ENCODE measurements at places on chromosomes 11 and 22.
A peak's percentile ranks its signal among the peaks of the same experiment; 100 is the strongest.

DNA sequence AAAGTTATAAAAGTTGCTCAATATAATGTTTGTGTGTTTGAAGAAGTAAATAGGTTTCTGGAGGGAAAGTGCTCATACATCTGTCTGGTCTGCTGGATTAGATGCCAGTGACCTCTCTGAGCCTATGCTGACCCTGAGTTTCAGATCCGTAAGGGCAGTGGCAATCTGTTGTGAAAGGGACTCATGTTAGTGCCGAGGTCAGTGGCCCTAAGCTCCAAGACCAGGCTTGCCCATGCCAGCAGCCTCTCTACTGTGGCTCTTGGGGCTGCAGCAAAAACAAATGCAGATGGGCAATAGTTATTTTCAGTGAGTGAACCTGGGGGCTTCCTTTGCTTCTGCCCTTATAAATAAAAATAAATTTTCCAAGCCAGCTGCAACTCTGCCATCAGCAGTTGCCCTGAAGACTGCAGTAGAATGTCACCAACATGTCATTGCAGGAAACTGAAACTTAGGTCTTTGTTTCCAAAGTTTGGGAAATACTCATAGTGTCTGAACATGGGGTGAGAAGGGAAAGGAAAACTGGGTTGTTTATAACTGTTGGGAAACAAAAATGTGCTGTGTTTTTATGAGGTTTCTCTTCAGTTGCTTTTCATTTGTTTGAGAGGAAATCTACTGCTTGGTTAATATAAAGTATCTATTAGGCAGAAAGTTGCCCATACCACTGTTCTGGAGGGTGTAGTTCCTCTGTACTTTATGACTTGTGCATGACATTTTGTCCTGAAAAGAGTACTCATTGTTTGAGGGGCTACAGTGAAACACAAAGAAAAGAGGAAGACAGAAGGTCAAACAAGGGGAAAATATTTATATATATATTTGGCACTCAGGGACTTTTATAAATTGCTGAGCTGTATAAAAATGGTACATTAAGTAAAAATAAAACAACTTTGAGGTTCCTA, 9.5 kb upstream of the MS4A4E start:
- no peak for DNase-seq

DNA sequence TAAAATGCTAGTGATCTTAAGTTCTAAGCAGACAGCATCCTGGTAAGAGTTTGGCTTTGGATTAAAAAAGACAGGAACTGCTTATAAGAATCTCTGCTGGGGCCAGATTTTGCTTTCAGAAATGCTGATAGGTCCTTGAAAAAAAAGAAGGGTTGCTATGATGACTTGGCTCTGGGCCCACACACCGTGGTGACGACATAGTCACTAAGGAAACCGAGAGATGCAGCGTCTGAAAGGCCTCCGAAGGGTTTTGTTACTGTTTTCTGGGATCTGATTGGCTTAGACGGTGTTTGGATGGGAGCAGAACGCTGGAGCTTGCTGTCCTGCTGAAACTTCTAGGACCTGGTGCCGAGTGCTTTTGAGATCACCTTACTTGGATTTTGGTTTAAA, 8.4 kb downstream of the FAM118A start:
- DNase-seq: peak; percentile 72

- no peak for DNase-seq
Observed at GRCh38 chr22:47304191-47304831, 541.9 kb downstream of the TBC1D22A start.

DNA sequence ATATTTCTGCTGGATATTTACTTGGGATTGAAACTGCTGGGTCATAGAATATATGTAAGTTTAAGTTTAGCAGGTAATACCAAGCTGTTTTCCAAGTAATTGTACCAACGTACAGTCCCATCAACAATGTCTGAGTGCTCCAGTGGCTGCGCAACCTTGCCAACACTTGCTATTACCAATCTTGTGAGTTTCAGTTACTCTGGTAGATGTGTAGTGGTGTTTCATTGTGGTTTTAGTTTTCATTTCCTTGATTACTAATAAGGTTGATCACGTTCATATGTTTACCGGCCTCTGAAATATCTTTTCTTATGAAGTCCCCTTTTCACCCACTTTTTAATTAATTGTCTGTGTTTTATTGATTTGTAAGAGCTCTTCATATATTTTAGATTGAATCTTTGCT, 370.6 kb upstream of the CADM1 start:
- DNase-seq: no peak

- no peak for DNase-seq
Observed at GRCh38 chr22:42910221-42910942, 53.3 kb upstream of the ARFGAP3 start.

DNA sequence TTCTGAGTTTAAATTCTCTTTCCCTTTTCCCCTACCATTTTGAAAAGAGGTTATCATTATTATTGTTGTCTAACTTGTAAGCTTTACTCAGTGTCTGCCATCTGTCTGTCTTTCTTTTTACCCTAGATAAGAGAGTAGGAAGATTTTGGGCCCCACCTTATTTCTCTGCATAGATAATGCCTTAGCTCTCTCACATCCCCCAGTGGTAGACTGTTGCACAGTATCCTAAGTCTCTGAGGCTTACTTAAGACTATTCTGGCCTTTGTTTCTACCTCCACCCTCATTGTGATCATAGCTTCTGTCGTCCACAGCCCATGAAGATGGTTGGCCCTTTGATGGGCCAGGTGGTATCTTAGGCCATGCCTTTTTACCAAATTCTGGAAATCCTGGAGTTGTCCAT, 3.6 kb upstream of the OR51L1 start:
- no peak for DNase-seq

GRCh38 chr11:132211479-132211878, 841.1 kb downstream of the NTM start:
- DNase-seq: no peak

DNA sequence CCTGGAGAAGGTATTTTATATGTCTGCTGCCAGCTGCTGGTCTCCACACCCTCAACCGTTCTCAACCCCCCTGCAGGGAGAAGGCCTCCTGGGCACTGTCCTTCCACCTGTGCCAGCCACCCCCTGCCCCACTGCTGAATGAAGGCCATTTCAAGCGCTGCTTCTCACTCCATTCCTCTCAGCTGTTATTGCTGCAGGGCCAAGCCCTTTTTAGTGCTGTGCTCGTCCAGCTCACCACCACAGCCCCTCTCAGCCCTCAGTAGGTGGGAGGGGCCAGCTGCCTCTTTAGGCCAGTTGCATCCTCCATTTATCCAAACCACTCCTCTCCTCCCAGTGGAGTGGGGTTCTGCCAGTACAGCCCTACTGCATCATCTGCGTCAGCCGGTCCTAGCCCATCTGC, 1.8 kb upstream of the WBP2NL start:
- DNase-seq: no peak

DNA sequence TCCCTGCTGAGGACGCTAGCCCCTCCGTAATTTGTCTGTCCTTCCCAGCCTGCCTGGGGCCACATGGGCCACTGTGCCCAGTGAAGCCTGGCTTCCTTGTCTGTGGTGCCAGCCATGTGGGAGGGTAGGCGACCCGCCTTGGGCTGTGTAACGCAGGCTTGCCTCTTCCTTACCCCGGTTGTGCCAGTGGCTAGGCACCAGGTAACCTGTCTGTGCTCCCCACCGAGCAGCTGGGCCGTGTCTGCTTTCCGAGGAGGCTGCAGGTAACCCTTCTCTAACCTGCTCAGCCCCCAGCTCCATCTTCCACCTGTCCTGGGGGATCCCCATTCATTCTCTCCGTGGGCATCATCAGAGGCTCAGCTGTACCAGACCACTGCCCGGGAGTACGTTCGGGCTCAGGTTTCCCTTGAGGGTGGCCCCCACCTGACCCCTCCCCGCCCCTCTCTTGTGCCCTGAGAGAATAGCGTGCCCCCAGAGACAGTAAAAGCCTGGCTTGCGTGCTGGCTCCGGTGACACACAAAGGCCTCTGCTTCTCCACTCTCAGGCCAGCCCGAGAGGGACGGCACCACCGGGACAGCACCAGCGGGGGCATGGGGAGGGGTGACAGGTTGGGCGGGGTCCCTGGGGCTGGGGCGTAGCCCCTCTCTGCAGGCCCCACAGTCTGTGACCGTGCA, 79.1 kb downstream of the CDKN1C start:
- no peak for DNase-seq

DNA sequence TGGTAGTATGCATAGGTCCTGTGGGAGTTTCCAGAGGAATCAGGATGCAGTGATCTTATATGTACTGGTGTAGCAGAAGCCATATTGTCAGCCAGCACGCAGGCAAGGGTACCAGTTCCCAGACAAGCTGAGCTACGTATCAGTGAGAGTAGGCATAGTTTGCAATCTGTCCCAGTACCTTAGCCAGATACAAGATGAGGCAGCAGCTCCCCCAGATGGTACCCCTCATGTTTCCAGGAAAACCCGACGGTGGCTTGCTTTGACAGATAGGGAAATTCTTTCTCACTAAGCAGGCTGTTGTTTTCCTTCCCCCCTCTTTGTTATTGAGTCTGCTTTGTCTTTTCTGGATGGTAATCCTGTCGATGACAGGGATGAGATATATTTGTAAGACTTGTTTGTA, 109.7 kb upstream of the RRM1 start:
- DNase-seq: peak; percentile 79

GRCh38 chr11:61119055-61119454, 16.8 kb downstream of the CD5 start:
- DNase-seq: no peak

DNA sequence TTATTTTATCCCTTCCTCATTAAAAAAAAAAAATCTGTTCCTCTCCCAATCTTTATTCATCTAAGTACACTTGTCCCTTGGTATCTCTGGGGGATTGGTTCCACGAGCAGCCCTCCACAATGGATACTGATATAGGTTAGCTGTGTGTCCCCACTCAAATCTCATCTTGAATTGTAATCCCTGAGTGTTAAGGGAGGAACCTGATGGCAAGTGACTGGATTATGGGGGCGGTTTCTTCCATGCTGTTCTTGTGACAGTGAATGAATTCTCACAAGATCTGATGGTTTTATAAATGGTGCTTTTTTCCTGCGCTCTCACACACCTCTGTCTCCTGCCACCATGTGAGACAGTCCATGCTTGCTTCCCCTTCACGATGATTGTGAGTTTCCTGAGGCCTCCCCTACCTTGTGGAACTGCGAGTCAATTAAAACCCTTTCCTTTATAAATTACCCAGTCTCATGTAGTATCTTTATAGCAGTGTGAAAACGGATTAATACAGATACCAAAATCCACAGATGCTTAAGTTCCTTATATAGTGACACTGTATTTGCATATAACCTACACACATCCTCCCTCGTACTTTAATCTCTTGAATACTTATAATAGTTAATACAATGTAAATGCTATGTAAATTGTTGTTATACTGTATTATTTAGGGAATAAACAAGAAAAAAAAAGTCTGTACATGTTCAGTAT, 62.0 kb downstream of the PACS1 start:
- DNase-seq: no peak

DNA sequence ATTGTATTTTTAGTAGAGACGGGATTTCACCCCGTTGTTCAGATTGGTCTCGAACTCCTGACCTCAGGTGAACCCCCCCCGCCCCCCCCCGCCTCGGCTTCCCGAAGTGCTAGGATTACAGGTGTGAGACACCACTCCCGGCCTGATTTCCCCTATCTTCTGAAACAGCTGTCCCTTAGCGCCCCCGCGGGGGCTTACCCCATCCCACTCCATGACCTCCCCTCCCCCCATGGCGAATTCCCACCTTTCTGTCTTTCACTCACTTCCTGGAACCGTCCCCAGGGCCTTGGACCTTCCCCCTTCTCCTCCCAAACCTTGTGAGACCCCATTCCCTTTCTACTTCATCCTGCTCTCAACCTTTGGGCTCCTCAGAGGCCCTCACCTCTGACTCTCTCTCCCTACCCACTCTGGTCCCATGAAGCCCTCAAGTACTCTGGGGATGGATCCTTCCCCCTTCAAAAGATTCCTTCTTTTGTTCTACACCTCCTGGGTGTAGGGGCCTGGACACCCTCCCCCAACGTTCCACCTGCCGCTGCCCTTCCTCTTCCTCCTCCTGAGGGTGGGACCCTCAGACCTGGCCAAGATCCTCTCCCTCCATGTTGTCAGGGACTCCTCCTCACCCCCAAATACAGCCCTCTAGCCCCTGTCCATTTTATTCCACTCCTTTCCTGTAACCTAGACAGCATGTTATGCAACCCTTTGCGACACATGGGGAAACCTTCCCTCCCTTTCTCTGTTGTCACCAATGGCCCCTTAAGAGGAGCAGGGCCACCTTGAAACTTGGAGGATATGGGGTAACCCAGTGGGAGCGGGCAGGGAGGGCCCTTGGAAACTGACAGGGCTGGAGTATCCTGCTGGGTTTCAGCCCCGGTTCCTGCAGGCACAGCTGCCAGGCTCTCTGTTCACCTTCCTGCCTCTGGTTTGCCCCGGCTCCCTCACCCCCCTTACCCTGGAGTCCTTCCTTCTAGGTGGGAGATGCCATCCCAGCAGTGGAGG, 1.1 kb downstream of the PRDX5 start:
- no peak for DNase-seq

GRCh38 chr22:29157759-29158535, 47.7 kb upstream of the EMID1 start:
- no peak for DNase-seq

GRCh38 chr22:31556627-31557203, 60.4 kb downstream of the SFI1 start:
- DNase-seq: peak; percentile 84

- DNase-seq: peak; percentile 48
Observed at GRCh38 chr22:41288245-41288946, 2.4 kb upstream of the RANGAP1 start.

GRCh38 chr11:119752946-119753345, 23.9 kb upstream of the NECTIN1 start:
- DNase-seq: no peak

GRCh38 chr11:79088967-79089366, 351.9 kb downstream of the TENM4 start:
- DNase-seq: no peak

GRCh38 chr22:34866495-34867131, 199.3 kb upstream of the ISX start:
- no peak for DNase-seq

GRCh38 chr22:35051013-35051535, 14.9 kb upstream of the ISX start:
- no peak for DNase-seq

DNA sequence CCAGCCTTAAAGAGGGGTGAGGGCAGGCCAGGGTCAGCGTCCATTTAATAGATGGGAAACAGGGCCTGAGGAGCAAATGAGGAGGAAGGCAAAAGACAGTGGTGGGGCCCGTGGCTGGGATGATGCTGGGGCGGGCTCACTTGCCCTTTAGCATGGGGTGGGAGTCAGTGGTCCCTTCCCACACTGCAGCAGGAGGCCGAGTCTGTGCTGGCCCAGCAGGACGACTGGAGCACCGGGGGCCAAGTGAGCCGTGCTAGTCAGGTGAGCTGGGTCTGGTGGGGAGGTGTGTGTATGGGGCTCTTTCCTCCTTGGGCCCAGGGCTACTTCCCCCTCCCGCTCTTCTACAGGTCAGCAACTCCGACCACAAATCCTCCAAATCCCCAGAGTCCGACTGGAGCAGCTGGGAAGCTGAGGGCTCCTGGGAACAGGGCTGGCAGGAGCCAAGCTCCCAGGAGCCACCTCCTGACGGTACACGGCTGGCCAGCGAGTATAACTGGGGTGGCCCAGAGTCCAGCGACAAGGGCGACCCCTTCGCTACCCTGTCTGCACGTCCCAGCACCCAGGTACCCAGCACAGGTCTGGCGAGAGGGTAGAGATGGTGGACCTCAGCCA, 12.8 kb downstream of the SCYL1 start:
- no peak for DNase-seq

All from cerebellar cortex (tissue), 1 donor.